Stimulated activated CD8-positive, alpha-beta memory T cell treated with anti-CD3 and anti-CD28 coated beads, Interleukin-15, amount 100 ng/mL, for 24 hours (primary cell): ENCODE measurements at places on chromosomes 1 and 21.

DNA sequence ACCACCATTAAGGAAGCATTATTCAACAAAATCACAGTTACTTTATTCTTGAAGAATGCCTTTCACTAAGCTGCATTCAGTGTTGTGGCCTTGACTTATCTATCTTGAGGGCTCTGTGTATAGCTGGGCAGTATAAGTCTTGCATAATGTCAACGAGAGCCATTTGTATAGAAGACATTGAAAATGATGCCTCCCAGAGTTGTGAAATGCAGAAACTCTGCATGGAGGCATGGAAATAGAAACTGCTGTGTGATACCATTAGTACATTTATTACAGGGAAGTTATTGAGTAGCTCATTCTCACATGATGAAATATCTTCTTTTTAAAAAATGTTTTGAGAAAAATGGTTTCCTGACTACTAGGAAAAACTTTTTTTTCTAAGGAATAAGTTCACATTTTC is 111.4 kb upstream of the SNX7 start:
- no peak for DNase-seq

- no peak for DNase-seq
Measured at GRCh38 chr1:167249702-167250101, 29.0 kb downstream of the POU2F1 start.

DNA sequence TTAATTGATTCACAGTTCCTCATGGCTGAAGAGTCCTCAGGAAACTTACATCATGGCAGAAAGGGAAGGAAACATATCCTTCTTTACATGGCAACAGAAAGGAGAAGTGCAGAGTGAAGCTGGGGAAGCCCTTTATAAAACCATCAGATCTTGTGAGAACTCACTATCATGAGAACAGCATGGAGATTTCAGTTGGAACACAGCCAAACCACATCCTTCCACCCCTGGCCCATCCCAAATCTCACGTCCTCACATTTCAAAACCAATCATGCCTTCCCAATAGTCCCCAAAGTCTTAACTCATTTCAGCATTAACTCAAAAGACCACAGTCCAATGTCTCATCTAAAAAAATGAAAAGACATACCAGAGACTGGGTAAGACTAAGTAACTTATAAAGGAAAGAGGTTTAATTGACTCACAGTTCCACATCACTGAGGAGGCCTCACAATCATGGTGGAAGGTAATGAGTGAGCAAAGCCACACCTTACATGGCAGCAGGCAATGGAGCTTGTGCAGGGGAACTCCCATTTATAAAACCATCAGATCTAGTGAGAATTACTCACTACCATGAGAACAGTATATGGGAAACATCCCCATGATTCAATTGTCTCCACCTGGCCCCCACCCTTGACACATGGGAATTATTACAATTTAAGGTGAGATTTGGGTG is 105.2 kb downstream of the MRPL39 start:
- DNase-seq, result no peak

DNA sequence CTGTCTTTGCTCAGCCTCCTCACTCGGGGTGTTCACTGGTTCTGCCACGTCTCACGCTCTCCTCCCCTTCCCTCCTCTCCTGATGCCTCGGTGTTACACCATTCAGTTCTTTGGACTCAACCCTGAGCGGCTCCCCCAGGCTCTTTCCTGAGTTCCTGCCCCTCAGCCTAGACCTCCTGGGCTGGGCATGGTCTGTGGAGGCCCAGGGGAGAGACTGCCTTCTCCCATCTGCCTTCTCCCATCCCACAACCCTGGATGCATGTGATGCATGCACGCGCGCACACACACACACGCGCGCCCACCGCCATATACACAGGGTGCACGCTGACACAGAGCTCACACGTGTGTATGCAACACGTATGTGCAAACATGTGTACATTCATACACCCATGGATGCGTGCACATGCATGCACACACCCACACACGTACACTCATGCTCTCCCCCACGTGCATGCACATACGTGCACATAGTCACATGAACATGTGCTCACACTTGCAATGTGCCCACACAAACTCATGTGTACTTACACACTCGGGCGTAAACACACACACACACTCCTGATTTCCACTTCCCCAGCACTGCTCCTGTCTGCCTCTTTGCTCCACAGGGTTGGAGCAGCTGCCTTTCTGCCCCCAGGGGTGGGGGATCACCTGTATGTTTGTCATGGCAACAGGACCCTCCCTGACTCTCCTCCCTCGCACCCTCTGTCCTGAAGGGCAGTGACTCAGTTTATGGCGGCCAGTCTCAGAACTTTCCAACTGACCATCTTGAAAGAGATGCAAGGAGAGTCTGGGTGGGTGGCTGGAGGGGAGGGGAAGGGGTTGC is 59.0 kb downstream of the HUNK start:
- no peak for DNase-seq

GRCh38 chr1:204426474-204426873 is 14.9 kb upstream of the PPP1R15B start:
- no peak for DNase-seq

- no peak for DNase-seq
Measured at GRCh38 chr21:20701235-20701634, 297.0 kb upstream of the NCAM2 start.

DNA sequence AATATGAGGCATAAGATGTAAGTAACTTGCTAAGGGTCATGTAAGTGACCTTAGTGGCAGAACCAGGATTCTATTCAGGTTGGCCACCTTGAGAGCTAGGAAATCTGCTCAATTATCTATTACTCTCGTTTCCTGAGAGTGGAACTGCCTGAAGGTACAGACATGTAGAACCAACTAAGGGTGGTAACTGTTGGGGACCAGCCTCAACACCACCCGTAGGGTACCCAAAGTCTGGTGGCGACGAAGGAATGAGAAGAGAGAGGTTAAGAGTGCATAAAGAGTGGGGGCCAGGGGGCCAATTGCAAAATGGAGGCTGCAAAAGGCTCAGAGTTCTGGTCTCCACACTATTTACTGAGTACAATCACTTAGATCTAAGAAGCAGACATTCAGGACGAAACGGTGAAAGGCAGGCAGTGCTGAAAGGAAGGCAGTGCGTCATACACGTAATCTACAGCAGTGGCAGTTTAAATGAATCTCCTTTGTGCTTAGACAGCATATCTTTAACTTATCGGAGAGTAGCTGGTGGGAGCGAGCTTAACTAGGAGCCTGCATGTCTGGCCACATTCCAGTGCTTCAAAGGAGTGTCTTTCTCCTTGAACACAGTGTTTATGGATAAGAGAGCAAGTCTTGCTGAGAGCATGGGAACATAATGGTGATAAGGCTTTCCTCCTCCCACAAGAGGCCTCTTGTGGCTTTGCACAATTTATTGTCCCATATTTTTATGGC is 25.0 kb downstream of the SRSF4 start:
- DNase-seq, result no peak

DNA sequence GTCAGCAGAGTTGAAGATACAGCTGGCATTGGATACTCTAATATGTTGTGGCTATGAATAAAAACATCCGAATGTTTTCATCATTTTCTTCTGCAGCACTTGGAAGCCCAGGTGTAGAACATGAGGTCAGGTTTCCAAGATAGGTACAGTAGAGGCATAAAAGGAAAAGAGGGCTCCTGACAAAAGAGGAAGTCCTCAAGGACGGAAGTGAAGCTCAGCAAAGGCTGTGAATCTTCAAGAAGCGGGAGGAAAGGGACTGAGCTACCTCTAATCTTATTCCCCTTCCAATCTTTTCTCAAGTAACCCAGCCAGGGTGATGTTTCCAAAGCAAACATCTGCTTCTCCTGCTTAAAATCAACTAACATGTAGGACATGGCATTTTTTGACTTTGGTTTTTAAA is 4.4 kb upstream of the PIK3C2B start:
- DNase-seq, result no peak

DNA sequence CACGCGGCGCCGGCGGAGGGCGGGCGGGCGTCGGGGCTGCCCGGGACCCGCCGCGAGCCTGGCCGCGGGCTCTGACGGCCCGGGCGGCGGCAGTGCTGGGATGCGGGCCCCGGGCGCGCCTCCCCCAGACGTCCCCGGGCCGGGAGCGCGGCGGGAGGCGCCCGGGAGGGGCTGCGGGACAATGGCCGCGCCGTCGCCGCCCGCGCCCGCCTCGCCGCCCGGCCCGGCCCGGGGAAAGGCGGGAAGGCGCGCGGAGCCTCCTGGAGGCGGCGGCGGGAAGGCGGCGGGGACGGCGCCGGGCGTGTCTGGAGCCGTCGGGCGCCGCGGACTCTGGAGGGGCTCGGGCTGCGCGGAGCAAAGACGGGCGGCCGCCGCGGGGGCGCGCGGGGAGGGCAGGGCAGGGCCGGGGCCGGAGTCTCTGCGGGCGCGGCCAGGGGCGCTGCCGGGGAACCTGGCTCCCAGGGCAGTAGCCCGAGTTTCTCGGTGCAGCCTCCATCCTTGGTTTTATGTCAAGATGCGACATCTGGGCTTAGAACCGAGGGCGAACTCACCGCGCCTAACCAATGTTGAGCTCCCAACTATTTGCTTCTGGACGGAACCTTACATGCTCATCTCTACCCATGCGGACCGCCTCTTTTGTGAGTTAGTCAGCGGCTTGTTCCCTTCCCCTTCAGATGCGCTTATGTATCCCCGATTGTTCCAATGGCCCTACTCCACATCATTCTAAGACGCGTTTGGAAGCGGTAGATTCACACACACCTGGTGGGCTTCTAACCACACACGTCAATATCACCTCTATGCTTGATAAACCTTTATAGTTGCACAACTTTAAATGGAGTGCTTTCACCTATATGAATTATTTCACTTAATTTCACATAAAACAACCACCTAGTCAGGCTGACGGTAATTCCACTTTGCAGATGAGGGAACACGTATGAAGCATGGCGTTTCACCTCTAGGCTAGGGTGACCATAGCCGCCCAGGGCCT is 651 bp downstream of the ZBTB8A start:
- DNase-seq, result no peak

GRCh38 chr1:233945573-233945972 is 41.1 kb downstream of the SLC35F3 start:
- no peak for DNase-seq

DNA sequence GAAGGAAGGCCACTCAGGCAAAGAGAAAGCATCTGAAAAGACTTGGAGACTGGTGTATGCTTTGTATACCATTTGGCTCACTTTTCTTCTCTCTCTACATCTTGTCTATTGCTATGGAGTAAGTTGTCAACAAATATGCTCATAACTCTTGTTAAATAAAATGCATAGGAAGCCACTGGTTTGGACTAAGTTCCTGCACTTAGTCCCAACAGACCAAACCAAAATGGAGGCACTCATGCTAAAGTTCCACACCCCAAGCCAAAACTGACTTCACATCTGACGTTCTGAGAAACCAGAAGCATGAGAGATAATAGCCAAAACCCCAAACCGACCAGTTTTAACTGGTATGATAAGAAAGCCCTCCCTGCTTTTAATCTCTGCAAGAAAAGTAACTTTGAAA is 135.3 kb upstream of the LYPLAL1 start:
- DNase-seq, result no peak

GRCh38 chr1:95537176-95537575 is 303.2 kb downstream of the RWDD3 start:
- no peak for DNase-seq

DNA sequence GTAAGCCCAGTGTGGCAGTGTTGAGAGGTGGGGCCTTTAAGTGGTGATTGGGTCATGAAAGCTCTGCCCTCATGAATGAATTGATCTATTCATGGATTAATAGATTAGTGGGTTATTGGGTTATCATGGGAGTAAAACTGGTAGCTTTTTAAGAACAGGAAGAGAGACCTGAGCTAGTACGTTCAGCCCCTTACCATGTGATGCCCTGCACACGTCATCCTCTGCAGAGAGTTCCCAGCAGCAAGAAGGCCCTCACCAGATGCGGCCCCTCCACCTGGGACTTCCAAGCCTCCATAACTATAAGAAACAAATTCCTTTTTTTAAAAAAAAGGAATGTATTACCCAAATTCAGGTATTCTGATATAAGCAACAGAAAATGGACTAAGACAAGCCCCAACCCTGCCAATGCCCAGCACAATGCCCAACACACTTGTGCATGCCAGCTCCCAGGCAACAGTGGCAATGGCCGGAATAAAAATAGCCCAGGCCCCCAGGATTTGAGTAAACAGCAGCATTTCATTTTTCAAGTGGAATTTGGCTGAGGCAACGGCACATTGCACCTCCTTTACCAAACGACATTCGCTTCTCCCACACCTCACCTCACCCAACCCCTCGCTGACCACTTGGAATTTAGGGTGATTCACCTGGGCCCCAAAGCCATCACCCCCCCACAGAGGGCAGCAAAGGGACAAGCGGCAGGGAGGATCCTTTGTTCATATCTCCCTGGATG is 215.9 kb downstream of the TOMM20 start:
- no peak for DNase-seq

- DNase-seq, result no peak
Measured at GRCh38 chr1:190667914-190668313, 190.2 kb upstream of the BRINP3 start.

- DNase-seq, result no peak
Measured at GRCh38 chr1:183033205-183033604, 10.0 kb downstream of the LAMC1 start.

DNA sequence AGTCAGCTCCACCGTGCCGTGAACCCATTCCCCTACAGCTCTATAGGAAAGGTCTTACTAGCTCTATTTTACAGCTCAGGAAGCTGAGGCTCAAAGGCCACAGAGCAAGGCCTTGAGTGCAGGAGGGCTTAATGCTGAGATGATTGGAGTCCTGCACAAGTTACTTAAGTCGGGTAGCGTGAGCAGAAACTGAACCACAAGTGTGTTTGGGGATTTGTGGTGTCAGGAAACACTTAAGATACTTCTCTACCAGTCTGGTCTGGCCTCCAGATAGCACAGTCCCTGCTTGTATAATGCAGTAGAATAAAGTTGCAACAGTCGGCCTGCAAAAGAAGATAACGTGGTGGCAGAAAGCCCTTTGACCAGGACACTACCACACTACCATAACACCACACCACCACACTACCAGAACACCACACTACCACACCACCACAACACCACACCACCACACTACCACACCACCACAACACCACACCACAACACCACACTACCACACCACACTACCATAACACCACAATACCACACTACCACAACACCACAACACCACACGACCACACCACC is 118.1 kb downstream of the SPSB1 start:
- no peak for DNase-seq

GRCh38 chr21:36411301-36411700 is 26.1 kb downstream of the CHAF1B start:
- no peak for DNase-seq

- no peak for DNase-seq
Measured at GRCh38 chr1:62809788-62810187, 25.9 kb downstream of the ATG4C start.
